ENCODE measurements at places on chromosomes 3 and 15.

DNA sequence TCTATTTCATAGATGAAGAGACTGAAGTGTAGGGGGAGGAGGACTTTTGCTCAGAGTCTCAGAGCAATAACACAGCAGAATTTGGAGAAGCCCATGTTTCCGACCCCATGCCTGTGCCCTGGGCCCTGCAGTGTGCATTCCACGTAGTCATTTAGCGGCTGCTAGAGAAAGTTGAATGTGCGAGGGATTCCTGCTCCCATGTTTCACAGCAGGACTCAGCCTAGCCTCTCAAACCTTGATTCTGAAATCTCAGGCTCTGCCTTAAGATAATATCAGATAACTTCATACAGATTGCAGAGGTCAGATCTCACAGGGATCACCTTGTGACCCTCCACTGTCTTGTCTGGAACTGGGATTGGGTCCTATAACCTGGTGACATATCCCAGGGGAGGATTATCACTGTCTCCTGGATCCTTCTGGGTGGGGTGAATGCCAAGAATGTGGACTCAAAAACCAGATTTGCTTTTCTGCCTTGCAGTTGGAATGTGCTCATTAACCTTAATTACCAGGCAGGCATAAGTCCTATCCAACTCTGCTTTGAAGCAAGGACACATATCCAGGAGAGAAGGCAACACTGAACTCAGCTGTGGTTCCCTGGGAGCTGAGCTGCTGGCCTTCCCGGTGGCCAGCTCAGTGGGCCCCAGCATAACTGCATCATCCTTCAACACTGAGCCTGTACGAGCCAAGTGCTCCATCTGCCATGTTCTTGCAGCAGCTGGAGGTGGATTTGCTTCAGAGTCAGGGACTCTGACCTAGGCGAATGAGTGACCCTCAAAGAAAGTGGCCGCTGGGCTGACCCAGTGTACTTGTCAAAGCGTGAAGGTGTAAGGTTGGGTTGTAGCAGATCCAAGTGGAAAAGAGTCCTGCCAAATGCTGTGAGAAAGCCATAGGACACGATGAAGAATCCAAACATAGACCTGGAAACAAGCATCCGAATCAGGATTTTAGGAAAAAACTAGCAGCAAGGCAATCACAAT, 43.0 kb downstream of the CTXND1 start:
- no peak for ATAC-seq

DNA sequence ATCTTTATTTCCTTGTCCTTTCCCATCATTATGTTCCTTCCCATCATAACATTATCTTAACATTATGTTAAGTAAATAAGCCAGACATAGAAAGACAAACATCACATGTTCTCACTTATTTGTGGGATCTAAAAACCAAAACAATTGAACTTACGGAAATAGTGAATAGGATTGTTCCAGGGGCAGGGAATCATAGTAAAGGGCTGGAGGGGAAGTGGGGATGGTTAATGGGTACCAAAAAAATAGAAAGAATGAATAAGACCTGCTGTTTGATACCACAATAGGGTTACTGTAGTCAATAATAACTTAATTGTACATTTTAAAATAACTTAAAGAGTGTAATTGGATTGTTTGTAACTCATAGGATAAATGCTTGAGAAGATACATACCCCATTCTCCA, 36.7 kb upstream of the MBNL1 start:
- ATAC-seq = no peak

DNA sequence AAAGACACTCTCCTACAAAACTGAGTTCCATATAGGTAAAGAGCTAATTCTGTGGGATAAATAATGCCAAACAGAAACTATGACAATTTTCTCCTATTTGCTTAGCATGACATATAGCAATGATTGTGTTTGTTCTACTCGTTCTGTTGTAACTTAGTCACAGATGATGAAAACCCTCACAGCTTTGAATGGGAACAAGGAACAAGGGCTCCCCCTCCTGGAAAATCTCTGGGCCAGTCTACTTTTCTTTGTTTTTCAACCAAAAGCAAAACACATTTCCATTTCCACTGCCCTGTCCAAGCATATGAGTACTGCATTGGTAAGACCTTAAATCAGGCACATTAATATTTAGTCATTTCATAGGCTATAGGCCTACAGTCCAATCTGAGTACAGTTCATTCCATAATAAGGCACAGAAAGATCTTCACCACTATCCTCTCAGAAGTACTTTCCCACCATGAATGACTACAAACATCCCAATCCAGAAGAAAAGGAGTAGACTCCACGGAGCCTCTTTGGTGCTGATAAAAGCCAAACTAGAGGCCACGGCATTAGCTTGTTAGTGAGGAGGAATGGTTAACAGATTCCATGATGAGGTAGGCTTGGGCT, 67.1 kb downstream of the ATP8B4 start:
- peak; percentile 79 for ATAC-seq

DNA sequence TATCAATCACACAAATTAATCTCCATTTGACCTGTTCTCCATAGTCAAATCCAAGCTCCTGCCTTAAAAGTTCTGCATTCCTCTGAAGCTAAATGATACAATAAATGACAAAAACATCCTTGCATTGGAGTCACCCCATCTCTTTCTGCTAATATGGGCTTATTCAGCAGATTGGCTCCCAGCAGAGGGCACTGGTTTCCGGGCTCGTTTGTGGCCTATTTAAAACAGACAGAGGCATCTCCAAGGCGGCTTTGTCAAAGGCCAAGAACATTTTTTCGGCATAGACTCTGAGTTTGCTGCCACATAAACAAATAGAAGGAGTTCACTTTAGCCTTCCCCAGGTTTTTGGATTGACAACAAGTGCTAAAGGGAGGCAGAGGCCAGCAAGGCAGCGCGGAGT, 204.4 kb upstream of the RASGRP1 start:
- no peak for ATAC-seq

DNA sequence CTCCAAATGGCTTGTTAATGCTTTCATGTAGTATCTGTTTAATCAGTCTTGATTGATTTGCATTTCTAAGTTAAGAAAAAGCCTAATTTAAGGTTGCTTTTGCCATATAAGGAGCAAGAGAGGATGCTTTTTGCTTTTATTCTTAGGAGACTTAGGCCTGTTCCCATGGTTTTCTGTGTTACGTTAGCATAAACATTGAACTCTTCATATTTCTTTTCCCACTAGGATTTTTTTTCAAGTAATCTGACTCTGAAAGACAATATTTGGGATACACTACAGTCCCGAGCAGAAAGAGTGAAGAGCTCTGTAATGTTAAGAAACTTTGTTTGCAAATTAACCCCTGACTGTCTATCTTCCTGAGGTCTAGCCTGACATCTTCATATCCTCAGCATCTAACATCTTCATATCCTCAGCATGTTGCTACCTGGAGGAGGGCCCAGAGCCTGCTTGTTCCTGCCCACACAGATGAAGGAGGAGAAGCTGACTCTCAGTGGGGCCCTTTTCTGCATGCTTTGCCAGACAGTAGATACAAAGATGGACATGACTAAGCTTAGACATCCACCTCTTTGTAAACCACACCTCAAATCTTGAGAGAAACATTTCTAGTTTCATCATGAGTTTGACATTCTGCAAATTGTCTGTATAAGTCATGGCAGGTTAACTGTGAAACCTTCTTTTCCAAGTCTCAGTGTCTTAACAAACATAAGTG, 86.2 kb upstream of the COL6A5 start:
- ATAC-seq = no peak

DNA sequence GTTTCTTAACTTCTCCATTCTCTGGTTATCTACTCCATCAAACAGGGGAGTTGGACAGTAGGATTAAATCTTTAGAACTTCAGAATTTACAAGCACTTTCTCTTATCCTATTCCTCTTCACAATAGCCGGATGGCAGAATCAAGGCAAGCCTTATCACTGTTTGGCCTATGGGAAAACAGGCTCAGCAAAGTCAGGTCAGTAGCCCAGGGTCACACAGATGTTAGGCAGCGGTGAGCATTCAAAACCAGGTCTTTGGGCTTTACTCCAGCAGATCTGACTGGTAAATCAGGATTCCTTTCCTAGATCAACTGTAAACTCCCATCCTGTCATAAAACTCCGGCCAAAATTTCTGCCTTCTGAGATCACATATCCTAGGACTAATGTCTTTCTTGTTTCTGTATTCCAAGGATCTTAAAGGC, 258.4 kb downstream of the OPA1 start:
- peak; percentile 74 for ATAC-seq

- ATAC-seq = no peak
Measured at GRCh38 chr3:113269661-113270060, 58.3 kb downstream of the BOC start.

All from esophagus mucosa (tissue), 1 donor.